ENCODE measurements at places on chromosomes 6 and 20. TPM values are rescaled to one million over a fixed set of nuclear protein-coding genes. Genes with fewer than 3 reads are reported as not detected.

Gene OOEP
- not detected for total RNA-seq

DNA sequence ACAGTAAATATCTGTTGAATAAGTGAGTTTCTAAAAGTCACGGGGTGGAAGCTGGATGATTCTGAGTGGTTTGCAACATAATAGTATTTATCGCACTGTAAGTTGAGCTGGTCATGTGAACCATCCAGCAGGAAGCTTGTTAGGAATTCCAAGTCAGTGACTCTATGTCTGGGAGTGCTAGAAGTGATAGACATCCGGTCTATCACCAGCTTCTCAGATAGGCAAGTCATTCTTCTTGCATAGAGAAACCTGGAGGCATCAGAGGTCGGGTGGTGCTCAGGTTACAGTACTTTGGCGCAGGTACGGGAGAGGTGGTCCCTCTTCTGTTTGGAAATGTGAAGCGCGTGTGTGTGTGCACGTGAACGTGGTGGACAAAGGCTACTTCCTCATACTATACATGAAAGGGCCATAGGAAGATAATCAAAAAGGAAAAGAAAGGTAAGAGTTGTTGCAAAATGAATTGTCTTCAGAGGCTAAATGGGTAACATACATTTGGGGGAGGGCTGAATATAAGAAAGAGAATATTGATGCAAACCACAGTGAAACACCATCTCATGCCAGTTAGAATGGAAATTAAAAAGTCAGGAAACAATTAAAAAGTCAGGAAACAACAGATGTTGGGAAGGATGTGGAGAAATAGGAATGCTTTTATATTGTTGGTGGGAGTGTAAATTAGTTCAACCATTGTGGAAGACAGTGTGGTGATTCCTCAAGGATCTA is 299.3 kb upstream of the ZFP64 start:
- DNase-seq: peak; percentile 70

DNA sequence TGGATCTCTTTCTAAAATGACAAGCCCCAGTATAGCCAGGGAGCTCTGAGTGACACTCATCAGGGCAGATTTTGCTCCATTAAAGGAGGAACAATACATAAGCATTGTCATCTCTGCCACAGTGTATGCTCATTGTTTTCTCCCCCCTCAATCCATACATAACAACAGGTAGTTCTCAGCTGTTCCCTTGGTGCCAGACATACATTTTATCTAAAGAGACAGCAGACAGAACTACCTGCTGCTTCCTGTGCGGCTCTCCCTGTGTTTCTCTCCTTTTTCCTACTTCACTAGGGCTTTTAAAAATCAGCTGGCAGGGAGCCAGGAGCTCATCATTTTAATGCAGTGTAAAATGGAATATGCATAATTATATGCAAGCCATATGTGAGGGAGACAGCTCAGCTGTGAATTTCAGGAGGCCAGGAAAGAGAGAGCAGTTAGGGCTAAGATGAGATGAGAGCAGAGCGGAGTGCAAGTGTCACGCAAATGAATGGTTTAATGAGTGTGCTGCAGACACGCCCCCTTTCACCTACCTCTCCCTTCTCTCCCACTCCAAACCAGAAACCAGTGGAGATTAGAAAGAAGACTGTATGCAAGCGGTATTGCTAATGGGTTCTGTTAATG is 96.0 kb downstream of the SOBP start:
- no peak for DNase-seq

- peak; percentile 55 for DNase-seq
Measured at GRCh38 chr6:56227071-56227879, 20.1 kb downstream of the COL21A1 start.
